ENCODE measurements at places on chromosomes 2 and 18.

GRCh38 chr2:23532391-23533337 is 147.7 kb downstream of the KLHL29 start:
- DNase-seq = no peak

DNA sequence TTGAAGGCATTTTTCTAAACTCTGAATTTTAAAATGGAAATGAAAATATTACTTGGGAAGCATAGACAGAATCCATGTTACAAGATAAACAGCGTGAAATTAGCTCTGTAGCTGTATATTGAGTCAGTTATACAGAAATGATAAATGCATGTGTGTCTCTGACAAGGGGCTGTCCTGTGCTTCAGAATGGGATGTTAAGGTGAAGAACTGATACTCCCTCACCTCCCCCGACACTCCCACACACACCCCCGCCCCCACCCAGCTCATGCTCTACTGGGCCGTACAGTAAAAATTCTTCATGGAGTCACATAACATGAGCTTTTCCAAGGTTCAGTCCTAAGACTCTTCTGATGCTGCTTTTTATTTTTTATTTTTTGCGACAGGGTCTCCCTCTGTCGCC is 869 bp upstream of the THUMPD2 start:
- no peak for DNase-seq

- no peak for DNase-seq
Observed at GRCh38 chr2:152584301-152584700, 133.0 kb downstream of the PRPF40A start.

DNA sequence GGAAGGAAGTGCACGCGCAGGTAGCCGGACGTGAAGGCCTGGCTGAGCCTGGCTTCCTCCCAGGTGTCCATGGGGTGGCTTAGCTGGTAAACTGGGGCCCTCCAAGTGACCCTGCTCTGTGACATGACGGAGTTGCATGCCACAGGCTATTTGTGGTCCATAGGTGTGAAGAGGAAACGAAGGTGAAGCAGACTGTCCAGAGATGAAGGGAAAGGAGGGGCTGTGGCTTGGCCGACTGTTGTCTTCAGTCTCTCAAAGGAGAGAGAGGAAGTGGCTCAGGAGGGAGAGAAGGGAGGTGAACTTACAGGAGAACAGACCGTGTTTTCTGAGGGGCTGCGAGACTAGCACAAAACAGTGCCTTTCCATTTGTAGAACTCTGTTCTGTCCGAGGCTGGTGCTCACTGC is 19.3 kb downstream of the INPP5D start:
- DNase-seq = no peak

GRCh38 chr2:16141641-16141921 is 201.2 kb downstream of the MYCN start:
- no peak for DNase-seq

DNA sequence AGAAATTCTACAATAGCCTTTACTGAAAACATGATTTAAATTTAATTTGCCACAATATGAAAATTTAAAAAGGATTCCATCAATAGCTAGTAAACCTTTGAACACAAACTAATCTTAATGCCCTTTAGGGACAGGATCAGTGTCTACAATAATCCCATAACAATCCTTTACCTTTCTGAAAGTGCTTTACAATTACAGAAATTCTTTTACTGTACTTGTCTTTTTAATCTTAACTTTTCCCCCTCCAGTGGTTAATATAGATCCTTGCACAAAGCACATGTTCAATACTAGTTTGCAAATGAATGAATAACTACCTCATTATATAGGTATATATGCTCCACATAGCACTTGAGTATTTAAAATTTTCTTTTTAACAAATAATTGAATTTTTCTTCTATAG is 122.6 kb downstream of the PLEKHA3 start:
- DNase-seq = no peak

DNA sequence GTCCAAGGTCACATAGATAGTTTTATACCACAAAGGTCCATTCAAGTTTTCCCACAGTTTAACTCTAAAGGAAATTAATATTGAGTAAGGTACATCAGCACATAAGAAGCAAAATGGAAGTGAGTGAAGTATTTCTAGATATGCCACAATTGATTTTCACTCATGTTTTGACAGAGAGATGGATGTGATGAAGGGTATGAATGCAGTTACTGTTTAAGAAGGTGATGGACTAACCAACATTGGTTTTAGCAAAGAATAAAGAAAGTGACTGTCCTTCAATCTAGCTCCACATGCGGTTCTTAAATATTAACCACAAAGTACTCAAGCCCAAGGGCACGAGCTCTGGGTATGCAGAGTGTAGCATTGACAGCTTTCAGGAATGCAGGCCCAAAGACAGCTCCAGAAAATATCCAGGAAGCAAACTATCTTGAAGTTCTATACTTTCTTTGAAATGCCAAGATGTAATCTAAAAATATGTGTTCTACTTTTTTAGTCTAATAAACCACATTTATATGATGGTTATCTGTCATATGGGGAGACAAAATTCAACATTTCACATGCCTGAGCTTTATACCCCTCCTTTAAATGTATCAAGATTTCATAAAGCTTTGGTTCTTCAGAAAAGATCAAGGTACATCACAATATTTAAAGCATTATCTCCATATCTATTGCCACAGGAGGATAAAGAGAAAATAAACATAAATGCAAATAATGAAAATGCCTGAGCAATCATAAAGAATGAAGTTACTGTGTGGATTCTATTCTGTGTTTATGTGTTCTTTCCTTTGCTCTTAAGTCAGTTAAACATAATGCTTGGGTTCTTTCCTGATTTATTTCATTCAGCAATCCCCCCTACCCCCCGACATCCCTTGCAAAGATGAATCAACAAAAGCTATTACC is 6.7 kb upstream of the SCN1A start:
- no peak for DNase-seq

- DNase-seq = no peak
Observed at GRCh38 chr18:78983512-78983911, 3.9 kb downstream of the SALL3 start.

GRCh38 chr2:121960251-121960650 is 204.8 kb downstream of the TSN start:
- DNase-seq = no peak

GRCh38 chr18:908758-909724 is 4.4 kb downstream of the ADCYAP1 start:
- DNase-seq = no peak

GRCh38 chr2:170425281-170425751 is 247.4 kb downstream of the MYO3B start:
- no peak for DNase-seq

DNA sequence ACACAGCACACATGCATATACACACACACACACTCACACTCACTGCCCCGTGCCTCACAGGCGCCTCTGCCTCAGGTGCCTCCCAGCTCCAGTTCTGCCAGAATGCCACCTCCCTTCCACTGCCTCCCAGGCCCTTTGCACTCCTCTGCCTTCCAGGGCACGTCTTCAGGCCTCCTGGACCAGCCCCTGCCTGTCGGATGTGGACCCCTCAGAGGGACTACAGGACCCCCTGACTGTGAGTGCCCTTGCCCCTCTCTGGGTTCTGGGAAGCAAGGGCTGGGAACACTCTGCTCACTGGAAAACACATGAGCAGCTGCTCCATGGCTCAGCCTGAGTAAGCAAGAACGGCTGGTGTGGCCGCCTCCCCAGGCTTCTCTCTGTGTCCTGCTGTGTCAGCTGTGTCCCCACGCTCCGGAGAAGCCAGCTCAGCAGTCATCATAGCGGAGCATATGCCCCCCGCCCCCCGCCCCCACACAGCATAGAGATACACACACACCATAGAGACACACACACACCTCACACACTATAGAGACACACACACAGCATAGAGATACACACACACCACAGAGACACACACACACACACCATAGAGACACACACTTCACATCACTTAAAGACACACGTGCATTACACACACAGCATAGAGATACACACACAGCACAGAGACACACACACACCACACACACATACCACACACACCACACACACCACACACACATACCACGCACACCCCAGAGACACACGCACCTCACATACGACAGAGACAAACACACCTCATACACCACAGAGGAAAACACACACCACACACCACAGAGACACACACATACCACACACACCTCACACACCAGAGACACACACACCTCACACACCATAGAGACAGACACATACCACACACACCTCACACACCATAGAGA is 271.3 kb downstream of the CYRIA start:
- DNase-seq = no peak
